ENCODE measurements at places on chromosomes 1 and 21.
A peak's percentile ranks its signal among the peaks of the same experiment; 100 is the strongest.

- DNase-seq: no peak
Observed at GRCh38 chr1:153537376-153537730, 1.6 kb upstream of the S100A6 start.

- no peak for DNase-seq
Observed at GRCh38 chr1:30111431-30111830, 612.0 kb downstream of the MATN1 start.

- DNase-seq: no peak
Observed at GRCh38 chr1:114723915-114724314, 7.3 kb upstream of the NRAS start.

DNA sequence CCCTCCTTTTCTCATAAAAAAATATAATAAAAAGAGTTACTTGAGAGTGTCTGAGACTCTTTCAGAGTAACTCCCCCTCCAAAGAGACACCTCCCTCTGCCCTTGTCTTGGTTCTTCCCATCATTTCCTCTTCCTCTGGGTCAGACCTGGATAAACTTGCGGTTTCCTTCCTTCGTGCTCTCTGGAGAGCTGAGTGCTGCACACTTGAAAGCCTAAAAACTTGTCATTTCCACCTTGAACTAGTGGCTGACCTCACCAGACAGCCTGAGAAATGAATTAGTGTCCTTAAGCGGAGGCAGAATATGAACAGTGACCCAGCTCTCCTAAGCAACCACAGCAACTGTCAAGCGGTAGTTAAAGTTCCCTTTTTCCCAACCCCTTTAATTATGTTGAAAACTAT, 88.4 kb upstream of the PROX1 start:
- no peak for DNase-seq

GRCh38 chr1:17904290-17904689, 149.2 kb downstream of the ACTL8 start:
- no peak for DNase-seq

DNA sequence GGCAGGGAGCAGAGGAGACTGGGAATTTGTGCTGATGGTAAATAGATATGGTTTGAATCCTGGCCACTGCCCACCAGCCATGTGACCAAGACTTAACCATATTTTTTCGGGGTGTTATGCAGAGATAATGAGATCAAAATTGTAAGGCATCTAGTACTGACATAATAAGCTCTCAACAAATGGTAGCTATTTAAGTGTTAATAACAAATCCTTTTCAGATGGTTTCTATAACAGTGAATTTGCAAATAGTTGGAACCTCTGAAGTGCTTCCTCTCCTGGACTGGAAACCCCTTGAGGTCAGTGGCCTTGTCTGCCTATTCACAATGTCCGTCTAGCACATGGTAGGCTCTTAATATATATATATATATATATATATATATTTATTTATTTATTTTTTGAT, 64.7 kb downstream of the MDM4 start:
- no peak for DNase-seq

DNA sequence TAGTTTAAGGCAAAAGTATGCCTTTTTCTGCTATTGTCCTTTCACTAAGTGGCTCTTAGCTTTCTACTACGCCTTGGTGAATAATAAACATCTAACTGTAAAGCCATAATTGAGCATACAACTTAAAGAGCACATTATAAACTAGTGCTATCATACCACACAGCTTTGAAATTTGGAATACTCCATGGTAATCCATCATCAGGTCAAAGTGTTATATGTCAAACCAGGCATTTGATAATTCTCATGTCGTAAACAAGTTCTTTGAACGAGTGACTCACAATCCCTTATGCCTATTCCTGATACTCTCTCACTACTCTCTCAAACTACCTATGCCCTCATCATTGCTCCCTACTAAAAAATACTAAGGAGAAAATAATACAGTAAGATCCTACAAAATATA, 60.3 kb upstream of the FMN2 start:
- DNase-seq: no peak

GRCh38 chr1:210908257-210908656, 225.7 kb downstream of the KCNH1 start:
- no peak for DNase-seq

DNA sequence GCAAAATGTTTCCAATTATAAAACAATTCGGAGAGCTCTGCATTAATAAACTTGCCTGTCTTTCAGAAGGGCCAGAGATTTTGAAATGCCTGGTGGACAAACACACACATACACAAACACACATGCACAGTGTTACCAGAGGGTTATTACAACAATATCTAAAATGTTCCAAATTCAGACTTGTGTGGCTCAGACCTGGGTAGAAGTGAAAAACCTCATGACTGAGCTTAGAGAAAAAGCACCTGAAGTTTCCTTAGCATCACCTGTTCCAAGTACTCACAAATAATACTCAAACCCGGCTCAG, 247.9 kb downstream of the FOXD2 start:
- no peak for DNase-seq

- DNase-seq: no peak
Observed at GRCh38 chr21:33848249-33848953, 67.2 kb downstream of the ATP5PO start.

- DNase-seq: no peak
Observed at GRCh38 chr1:33327587-33328325, 6.9 kb upstream of the A3GALT2 start.

DNA sequence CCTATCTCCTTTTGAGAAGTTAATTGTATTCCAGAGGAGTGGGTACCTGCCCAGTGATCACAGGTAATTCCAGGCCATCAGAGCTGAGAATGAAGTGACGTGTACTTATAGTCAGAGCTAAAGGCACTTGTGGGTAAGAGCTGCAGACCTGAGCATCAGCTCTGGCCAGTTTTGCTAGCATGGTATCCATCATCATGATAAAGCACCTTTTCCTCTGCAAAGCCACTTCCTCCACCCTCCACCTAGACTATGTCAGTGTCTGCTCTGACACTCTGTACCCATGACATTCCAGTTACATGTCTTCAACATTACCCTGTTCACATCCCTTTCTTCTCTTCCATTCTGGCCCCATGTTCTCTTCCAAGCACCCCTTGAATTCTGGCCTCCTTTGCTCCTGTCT, 157.3 kb downstream of the GRIK3 start:
- no peak for DNase-seq

GRCh38 chr1:151336556-151336955, 9.3 kb upstream of the PI4KB start:
- DNase-seq: no peak

GRCh38 chr1:6858596-6858995, 73.3 kb downstream of the CAMTA1 start:
- no peak for DNase-seq

- no peak for DNase-seq
Observed at GRCh38 chr1:31376375-31377134, 3.7 kb upstream of the FABP3 start.

GRCh38 chr1:206899717-206900116, 2.5 kb downstream of the IL24 start:
- DNase-seq: no peak

DNA sequence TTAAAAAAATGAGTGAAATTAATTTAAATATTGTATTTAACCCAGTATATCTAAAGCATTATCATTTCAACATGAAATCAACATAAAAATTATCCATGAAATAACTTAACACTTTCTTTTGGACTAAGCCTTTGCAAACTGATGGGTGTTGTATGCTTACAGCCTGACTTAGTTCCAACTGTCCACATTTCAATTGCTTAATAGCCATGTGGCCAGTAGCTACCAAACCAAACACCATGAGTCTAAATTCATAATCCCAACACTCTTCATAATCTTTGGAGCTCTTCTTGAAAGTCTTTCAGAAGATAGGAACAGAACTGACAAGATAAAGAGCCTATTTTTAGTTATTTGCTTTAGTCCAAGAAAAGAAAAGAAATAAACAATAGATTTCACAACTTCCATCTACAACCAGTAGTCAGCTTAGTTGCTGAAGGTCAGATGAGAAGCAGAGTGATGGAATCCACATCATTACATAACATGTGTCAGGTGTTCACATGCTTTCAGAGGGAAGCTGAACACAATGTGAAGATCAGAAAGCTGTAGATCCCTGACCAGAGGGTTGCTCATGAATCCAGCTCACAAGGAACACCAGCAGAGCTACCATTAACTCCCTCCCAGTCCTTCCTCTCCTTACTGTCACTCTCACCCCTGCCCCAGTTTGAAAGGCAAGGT, 144.0 kb upstream of the ZNF648 start:
- no peak for DNase-seq

GRCh38 chr1:225371366-225372010, 56.4 kb downstream of the LBR start:
- no peak for DNase-seq

- no peak for DNase-seq
Observed at GRCh38 chr1:6969106-6969505, 183.9 kb downstream of the CAMTA1 start.

DNA sequence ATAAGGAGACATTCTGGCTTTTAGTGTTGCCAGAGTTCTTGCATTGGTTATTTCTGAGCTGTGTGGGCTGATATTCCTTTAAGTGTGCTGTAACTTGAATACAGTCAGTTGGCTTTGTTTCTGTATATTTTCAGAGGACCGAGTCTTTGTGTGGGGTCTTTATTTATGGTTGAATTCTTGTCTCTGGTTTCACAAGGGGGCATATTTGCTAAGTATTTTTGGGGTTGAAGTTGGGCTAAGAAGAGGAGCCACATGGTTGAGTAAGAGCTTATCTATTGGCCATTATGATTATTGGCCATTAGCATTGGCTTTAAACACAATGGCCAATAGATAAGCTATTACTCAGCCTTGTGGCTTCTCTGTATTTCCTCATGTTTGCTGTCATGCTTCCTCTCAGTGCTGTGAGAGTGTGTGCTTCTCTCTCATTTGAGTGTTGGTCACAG, 26.3 kb upstream of the PTGFR start:
- DNase-seq: no peak

GRCh38 chr1:2594001-2594640, 7.5 kb downstream of the PRXL2B start:
- no peak for DNase-seq

DNA sequence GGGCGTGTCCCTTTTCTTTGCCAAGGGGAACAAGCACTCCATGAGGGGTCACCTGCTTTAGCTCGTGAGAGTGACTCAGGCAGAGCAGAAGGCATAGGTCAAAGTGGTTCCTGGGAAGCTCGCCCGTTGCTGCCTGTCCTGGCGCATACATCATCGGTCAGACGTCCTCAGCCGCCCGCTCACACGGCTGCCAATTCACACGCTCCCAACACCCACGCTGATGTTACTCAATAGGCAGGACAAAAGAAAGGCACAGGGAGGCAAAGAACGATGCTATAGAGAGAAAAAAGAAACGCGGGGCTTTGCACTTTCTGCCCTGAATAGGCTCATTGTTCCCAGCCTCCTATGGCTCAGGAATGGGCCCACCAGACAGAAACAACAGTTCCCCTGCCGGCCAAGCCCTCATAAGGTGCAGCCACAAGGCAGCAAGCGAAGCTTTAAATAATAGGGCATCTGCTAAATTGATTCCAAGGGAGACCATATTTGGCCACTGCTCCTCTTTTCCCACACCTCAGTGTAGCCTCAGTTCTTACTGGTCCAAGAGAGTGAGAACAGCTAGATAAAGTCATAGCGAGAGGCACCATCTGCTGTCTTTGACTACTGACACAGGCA, 38.7 kb downstream of the VTCN1 start:
- DNase-seq: no peak

DNA sequence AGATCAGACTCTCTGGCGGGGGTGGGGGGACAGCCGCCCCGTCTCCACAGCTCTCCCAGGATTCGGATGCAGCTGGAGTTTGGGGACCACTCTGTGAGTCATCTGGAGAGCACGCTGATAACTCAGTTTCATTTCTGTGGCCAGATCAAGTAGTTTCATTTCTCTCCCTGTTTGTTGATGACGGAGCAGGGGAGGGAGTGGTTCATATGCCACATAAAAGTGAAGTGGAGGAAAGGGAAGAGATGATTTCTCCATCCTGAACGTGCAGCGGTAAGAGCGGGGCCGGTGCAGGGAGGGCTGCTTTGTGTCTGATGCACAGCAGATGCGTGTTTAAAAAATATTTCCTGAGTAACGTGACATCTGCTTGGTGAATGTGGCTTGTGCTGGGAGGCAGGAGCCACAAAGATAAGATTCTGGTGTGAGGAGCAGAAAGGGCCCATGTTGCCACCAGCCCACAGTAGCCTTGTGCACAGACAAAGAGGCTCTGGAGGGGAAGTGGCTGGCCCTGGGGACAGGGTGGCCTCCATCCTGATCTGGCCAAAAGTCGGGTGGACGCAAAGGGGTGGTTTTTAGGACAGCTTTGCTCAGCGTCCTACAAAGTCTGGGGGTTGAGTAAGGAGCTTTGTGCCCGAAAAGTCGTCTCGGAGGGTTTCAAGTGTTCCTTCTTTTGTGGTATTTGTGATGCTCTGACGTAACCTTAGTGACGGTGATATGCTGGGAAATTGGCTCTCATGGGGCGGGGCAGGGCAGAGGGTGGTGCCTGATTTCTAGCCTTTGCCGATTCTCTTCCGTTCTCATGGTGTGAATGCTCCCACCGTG, at the start of gene MX2:
TSS of gene MX2 (plus strand) at position 242 of the 819 bp plus-strand sequence. CDS start 14,880 bp downstream, outside the sequence.
- DNase-seq: peak; percentile 53

- DNase-seq: no peak
Observed at GRCh38 chr1:40001456-40001855, 39.1 kb upstream of the CAP1 start.

GRCh38 chr1:24349891-24350290, 30.7 kb downstream of the GRHL3 start:
- DNase-seq: no peak

DNA sequence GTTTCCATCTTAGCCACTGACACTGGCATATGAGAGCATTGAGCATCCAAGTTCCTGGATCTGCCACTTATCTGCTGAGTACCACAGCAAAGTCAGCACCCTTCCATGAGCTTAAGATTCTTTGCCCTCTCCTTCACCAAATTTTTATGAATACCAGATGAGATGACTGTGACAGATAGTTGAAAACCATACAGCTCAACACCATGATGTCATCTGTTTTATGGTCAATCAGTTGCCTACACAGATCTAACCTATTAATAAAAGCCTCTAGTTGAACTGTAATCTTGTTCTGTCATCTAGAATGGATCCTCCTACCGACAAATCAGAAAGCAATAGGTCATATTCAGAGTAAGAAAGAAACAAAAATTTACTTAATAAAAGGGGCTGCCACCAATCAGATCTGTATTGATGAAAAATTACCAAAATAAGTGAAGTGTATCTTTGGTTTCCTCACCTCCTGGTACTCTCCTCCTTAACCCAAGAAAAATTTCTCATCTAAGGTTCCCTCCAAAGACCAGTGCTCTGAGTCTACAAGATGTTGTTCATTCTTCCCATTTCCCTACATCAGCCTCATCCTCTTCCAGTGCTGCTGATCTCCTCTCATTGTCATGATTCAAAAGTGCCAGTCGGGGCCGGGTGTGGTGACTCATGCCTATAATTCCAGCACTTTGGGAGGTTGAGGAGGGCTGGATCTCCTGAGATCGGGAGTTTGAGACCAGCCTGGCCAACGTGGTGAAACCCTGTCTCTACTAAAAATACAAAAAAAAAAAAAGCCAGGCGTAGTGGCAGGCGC, 138.8 kb upstream of the CTTNBP2NL start:
- no peak for DNase-seq

GRCh38 chr1:233459968-233460367, 132.4 kb downstream of the MAP3K21 start:
- no peak for DNase-seq

GRCh38 chr1:108357802-108358201, 92.3 kb upstream of the NBPF6 start:
- no peak for DNase-seq
